Forelimb muscle (tissue), 1 donor: ENCODE measurements at places on chromosomes 13 and 19. TPM values are rescaled to one million over a fixed set of nuclear protein-coding genes. Genes with fewer than 3 reads are reported as not detected.

The ZNF497 gene
- 2.4 TPM for polyA plus RNA-seq

DNA sequence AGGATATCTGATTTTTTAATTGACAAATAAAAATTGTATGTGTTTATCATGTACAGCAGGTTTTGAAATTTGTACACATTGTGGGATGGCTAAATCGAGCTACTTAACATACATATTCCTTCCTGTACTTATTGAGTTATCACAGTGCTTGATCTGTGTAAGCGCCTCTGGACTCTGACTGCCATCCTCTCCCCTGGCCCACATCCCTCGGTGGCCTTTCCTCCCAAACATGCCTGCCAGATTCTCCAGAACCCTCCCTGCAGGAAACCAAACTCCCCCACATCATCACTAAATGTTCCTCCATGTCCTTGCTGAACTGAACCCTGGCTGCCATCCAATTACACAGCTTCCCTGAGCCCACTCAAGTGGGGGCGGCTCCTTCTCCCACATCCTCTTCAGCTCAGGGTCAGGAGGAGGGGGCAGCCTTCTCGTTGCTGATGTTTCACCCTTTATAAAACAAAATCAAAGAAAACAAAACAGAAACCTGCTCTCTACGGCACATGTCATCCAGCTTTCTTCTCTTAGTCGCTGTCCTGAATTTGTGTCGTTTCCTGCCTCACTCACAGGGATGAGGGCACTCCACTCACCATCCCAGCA lies 97.1 kb upstream of the SPATA13 start:
- no peak for DNase-seq

The MEIOSIN gene
- not detected for polyA plus RNA-seq

DNA sequence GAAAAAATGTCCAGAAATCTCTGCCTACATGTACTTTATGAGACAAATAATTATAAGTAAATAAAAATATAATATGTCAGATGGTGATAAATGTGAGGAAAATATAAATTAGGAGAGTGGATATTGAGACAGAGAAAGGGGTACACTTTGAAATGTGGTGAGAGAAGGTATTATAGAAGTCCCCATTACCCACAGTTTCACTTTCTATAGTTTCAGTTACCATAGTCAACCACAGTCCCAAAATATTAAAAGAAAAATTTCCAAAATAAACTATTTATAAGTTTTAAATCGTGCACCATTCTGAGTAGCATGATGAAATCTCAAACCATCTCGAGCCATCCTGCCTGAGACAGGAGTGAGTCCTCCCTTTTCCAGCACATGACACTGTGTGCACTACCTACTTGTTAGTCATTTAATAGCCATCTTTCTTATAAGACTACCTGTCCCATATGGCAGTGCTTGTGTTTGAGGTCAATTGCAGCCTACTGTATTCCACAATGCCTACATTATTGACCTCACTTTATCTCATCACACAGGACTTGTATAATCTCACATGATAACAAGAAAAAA lies 653.7 kb downstream of the DACH1 start:
- no peak for DNase-seq

The TUBA3C gene
- not detected for polyA plus RNA-seq

DNA sequence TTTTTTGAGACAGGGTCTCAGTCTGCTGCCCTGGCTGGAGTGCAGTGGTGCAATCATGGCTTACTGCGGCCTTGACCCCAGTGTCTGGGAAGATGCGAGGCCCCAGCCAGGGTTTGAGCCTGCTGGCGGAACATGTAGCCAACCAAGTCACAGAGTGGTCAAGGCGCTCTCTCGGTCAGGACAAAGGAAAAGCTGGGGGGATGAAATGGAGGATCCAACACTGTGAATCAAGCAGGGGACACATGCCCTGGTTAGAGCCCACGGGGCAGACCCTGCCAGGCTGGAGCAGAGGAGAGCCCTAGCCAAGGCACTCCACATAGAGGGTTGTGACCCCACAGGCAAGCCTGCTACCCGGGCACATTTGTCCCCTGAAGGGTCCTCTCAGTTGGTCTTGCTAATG lies 10.1 kb downstream of the TUBA3C start:
- no peak for DNase-seq

The PPP6R1 gene
- 26.7 TPM for polyA plus RNA-seq

- DNase-seq = no peak
Observed at GRCh38 chr13:65943024-65943423, 1287.1 kb downstream of the PCDH9 start.

The ZNF100 gene
- 6.8 TPM for polyA plus RNA-seq

GRCh38 chr13:106942563-106942962 lies 374.6 kb upstream of the ARGLU1 start:
- no peak for DNase-seq
